ENCODE measurements at places on chromosomes 12 and 14. TPM values are rescaled to one million over a fixed set of nuclear protein-coding genes. Genes with fewer than 3 reads are reported as not detected.

Gene TAMALIN
- 16.7 TPM for polyA plus RNA-seq

Gene MYH7
- not detected for polyA plus RNA-seq

Gene ARID4A
- 31.9 TPM for polyA plus RNA-seq

Gene BDKRB1
- polyA plus RNA-seq, result not detected

Gene NOXRED1
- not detected for polyA plus RNA-seq

Gene DHRS2
- polyA plus RNA-seq, result not detected

Gene STXBP6
- polyA plus RNA-seq, result not detected

Gene ASCL1
- not detected for polyA plus RNA-seq

Gene TSPAN9
- polyA plus RNA-seq, result 0.49 TPM
